ENCODE measurements at places on chromosomes 6 and 20.

DNA sequence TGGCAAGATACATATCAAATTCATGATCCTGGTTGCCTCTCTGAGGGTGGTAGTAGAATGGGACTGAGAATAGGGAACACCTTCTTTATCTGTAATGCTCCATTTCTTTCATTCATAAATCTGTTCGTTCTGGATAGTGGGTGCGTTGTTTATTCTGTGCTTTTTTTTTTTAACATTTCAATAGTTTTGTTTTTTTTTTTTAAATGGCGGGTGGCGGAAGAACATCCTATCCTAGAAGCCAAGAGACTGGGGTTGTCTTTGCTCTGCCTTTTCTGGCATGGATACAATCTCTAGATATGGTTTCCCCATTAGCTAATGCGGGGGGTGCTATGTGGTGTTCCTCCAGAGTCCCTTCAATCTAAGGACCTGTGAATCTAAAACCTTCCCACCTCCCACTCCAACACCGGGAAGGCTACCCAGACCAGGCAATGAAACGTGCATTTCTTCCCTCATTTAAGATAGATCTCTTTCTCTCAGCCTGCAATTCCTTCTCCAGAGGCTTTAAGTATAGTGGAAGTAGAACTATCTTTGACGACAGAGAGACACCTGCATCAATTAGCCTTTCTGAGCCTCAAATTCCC is 883 bp upstream of the CCDC28A start:
- DNase-seq = no peak

- DNase-seq = no peak
Measured at GRCh38 chr6:70764706-70765105, 97.0 kb downstream of the SMAP1 start.

DNA sequence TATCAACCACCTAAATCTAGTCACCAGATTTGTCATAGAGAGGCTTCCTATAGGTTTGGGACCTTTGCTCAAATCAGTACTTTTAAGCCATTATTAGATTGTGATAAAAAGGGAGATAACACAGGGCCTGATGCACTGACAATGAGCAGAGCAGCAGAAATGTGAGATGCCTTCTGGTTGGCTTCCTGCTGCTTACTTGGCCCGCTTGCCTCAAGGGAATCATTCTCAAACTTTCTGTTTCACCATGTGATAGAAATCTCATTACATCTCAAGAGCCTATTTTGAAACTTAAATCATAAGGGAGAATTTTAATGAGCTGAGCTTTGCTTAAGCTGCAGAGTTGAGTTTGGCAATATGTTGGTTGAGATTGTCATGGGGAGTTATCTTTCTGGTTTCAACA is 606.0 kb downstream of the DHX35 start:
- no peak for DNase-seq

DNA sequence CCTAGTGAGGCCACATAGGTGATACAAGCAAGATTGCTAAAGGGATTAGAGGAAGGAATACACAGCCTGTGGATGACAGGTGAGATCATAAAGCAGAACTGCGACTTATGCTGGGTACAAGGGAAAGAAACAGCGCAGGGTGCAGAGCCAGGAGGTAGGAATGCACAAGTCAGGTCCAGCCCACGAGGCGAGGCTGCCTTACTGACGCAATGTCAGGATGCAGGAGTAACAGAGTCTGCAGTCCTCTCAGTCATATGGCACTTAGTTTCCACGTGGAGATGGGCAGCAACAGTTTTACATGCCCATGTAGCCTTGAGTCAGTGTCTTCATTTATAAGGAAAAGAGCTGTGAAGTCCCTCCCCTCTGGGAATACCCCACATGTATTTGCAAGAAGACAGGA is 210.9 kb downstream of the SYNE1 start:
- DNase-seq = no peak

- DNase-seq = no peak
Measured at GRCh38 chr6:17395112-17395511, 1.7 kb downstream of the CAP2 start.

GRCh38 chr20:48880331-48880730 is 41.2 kb upstream of the ARFGEF2 start:
- DNase-seq = no peak

- DNase-seq = no peak
Measured at GRCh38 chr6:91447081-91447480, 860.2 kb upstream of the MAP3K7 start.

DNA sequence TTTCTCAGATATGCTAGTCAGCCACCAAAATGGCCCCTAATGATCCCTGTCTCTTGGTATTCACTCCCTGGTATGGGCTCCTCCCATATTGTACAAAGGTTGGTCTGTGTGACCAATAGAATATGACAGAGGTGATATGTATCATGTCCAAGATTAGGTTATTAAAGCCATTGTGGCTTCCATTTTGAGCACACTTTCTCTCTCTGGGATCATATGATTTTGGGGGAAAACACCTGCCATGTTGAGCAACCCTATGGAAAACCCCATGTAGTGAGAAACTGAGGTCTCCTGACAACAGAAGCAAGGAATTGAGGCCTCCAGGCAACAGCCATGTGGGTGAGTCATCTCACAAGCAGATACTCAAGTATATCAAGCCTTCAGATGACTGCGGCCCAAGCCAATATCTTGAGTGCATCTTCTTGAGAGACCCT is 7.1 kb upstream of the ZNF318 start:
- DNase-seq = no peak

DNA sequence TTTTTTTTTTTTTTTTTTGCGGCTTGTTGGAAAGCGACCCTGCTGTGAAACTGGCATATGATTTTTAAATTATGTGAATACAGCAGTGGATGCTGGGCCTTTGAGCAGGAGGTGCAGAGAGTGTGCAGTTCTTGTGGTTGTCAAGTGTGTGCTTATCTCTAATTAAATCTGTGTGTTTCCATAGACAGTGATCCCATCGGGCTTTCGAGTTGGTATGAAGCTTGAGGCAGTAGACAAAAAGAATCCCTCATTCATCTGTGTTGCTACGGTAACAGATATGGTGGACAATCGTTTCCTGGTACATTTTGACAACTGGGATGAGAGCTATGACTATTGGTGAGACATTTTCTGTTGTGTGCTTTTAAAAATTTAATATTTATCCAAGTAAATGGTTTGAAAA is 52.4 kb downstream of the L3MBTL3 start:
- DNase-seq = no peak

DNA sequence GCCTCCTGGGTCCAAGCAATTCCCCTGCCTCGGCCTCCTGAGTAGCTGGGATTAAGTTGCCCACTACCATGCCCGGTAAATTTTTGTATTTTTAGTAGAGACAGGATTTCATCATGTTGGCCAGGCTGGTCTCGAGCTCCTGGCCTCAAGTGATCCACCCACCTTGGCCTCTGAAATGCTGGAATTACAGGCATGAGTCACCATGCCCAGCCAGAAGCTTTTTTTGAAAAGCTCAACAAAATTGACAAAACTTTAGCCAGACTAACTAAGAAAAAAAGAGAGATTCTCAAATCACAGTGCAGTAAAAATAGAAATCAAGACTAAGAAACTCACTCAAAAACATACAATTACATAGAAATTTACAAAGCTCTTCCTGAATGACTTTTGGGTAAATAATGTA is 420.6 kb downstream of the COL12A1 start:
- no peak for DNase-seq

DNA sequence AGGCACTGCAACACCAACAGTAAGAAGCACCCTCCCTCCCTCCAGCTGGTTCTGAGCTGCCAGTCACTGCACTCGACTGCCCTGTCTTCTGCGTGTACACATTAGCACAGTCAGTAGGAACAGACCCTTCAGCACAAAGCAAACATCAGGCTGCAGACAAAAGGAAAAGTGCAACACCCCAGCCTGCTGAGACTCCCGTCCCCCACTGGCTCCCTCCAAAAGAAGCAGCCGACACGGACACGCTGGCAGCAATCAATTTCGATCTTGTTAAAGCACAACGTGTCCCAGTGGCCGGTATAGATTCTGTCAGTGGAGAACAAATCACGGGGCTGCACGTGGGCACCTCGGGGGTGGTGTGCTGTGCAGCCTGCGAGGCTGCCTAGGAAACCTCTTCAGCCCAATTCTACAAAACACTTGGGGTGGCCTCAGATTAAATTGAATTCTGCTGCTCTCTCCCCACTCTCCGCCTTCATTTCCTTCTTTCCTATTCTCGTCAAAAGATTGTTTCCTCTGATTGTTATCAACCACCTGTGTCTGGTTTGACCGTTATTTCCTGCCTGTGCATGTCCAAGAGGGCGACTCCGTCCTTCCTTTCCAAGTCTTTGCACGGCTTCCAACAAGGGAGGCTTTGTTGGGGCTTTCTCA is 38.7 kb downstream of the TRAF3IP2 start:
- no peak for DNase-seq

DNA sequence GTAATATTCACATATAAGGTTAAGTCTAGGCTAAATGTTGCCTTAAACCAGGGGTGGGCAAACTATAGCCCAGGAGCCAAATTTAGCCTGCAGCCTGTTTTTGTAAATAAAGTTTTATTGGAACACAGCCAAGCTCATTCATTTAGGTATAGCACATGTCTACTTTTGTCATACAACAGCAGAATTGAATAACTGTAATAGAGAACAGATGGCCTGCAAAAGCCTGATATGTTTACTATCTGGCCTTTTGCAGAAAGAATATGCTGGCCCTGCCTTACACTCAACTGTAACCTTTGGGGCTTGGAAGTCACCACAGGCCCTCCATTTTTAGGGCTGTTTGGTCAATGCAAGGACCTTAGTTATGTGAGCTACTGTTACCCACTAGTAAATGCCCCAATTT is 17.7 kb upstream of the BCLAF1 start:
- DNase-seq = no peak

- no peak for DNase-seq
Measured at GRCh38 chr6:90483116-90483839, 103.6 kb downstream of the MAP3K7 start.

DNA sequence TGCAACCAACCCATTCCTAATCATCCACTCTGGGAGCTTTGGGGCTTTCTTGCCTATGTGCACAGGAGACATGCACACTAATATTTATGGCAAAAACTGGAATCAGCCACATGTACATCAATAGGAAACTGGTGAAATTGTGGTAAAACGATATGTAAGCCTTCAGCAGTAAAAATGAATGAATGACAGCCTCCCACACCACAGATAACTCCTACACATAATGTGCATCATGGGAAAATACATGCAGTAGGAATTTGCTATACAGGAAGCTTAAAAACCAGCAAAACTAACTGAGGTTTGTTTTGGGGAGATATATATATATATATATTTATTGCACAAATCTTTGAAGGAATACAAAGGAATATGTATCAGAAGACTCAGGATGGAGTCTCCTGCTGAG is 47.6 kb downstream of the HLA-G start:
- no peak for DNase-seq

DNA sequence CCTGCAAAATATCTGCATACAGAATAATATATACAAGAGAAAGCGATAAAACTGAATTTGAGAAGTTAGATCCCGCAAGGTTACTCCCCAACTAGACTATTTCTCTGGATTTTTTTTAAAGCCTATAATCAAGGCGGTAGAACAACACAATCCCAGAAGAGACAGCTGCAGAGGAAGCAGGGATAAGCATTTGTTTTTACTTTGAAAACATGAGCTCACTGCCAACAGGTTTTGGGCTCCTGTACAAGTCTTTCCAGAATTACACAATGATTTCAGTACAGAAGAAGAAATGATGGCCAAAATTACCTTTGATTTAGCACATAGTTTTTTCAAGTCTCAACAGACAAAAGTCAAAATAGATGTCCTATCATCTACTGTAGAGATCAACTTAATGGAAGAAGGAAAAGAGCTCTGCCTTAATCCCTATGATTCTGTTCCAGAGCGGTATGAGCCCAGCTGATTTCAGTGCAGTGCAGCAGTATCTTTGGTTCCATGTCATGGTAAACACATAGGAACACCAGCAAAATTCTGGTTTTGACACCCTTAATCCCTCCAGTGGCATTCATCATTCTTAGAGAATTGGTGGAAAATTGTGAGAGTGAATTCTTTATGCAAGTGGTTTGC is 304.3 kb downstream of the HDGFL1 start:
- DNase-seq = no peak

DNA sequence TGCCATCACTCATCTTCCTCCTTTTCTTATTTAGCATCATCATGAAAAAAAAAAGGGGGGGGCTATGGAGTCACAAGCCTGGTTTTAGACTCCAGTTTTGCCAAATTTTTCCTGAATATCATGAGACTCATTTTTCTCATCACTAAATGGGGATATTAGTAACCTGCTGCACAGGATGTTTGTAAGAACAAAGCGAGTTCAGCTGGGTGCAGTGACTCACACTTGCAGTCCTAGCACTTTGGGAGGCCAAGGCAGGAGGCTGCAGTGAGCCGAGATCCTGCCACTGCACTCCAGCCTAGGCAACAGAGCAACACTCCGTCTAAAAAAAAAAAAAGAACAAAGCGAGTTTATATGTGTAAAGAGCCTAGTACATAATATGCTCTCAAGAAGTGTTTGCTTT is 82.8 kb downstream of the TFAP2A start:
- no peak for DNase-seq

- no peak for DNase-seq
Measured at GRCh38 chr6:70396796-70397729, 16.2 kb upstream of the FAM135A start.

DNA sequence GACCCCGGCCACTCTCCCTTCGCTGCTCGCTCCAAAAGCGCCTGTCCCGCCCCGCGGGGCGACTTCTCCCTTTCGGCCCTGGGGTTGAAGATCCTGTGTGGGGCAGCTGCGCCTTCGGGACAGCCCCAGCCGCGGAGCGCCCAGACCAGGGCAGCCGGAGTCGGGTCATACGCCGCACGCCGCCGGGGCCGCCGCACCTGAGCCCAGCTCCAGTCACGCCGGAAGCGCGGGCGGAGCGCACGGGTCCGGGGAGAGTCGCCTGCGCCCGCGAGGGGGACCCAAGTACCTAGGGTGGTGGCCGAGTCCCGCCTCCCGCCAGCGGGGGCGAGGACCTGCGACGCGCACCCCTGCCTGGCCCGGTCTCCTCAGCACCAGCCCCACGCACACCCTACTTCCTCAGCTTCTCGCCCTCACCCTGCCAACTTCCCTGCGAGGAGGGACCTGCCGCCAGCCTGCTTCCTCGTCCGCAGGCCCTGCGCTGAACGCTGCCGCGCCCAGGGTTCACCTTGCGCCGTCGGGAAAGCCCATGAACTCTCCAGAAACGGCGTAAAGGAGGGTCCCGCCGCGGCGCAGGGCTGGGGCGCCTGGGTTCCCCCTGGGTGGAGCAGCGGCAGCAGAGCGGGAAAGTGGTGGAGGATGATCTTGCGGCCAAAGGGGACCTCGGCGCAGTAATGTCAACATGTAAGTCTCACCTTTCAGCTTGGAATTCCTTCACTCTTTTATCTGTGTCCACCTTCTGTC is at the start of gene ADGRG6:
ADGRG6 (plus strand) TSS at position 357 of the 741 bp plus-strand sequence; CDS start at position 680, 323 bp downstream.
- no peak for DNase-seq

DNA sequence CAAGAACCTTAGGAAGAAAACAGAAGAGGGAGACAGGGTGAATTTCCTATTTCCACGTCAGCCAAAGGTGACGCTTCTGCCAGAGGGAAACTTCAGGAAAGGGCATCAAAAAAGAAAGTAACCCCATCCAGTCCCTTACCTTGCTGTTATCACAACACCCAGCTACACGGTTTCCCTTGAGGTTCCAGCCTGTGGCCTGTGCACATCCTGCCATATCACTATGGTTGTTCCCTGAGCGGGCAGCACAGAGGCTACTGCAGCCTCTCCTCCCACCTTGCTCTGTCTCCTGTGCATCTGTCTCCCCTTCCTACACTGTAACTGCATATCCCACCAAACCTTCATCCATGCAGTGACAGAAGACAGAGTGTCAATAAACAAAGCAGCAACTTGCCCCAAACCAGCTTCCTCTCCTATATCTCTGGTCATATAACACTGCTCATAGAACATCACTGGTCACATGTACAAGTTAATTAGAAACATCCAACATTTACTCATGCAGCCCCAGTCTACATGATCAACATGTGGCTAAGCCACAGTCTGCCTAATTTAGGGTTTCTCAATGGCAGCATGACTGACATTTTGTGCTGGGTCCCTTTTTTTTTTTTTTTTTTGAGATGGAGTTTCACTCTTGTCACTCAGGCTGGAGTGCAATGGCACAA is 54.7 kb downstream of the GFOD1 start:
- no peak for DNase-seq
